ENCODE measurements at places on chromosomes 12 and 14.

DNA sequence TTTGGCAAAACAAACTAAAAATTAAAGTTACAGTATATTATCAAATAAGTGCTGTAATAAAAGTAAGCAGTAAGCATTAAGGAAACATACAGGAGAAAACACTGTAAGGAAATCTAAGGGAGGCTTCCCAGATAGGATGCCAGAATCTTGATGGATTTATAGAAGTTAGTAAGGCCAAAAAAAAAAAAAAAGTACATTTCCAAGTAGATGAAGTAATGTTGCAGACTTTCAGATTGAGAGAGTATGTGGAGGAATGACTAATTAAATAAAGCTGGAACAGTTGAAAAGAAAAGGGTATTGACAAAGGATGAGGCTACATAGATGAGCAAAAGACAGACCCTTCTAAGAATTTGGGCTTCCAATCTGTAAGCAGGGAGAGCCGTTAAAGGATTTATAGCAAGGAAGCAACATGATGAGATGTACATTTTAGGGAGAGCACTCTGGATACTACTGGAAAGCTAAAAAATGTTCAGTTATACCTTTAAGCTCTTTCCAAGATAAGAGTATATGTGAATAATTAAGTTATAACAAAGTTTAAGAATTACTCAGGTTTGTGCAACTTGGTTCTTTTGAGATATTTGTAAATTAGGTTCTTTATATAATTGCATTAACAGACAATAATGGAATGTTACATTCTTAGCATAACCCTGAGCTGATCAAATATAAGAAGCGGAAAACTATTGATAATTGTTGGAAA, 87.5 kb upstream of the MON2 start:
- no peak for DNase-seq

- no peak for DNase-seq
Observed at GRCh38 chr12:113858841-113859386, 107.2 kb downstream of the RBM19 start.

GRCh38 chr12:117363056-117363662, 1.7 kb upstream of the NOS1 start:
- DNase-seq: no peak

DNA sequence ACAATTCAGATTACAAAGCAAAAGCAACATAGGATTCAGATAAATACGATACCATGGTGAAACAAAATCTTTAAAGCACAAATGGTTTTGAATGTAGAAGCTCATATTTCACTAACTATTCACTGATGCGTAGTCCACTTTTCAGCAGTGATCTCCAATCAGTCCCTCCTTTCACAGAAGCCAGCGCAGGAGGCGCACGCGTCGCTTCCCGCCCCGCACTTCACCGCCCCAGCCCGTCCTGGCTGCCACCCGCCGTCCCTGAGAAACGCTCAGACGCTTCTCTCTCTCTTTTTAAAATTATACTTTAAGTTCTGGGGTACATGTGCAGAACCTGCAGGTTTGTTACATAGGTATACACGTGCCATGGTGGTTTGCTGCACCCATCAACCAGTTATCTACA, 19.8 kb upstream of the CHFR start:
- DNase-seq: no peak

DNA sequence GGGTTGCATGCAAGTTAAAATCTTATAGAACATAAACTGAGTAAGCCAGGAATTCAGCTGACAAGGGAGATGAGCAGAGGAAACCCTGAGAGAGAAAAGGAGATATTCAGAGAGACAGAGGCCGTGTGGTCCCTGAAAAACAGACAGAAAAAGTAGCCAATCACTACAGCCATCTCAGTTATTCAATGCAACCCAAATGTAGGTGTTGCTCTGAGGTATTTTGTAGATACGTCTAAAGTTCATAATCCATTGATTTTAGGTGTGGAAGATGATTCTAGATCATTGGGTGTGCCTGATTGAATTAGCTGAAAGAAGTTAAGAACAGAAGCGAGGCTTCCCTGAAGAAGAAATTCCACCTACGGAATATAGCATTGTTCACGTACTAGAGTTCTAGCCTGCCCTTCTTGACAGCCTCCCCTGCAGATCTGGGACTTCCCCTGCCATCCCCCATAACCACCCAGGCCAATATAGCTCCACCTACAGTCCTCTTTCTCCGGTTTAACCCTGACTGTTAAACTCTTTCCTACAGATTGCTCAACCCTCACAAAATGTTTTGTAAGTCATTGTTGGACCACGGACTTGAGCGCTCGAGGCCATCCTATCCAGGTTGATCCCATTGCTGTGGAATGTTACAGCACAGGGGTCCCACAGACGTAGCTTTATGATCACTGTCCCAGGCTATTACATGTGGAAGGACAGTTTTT, 21.7 kb downstream of the AICDA start:
- peak; percentile 52 for DNase-seq

GRCh38 chr12:15522574-15523187, 200.4 kb downstream of the PTPRO start:
- no peak for DNase-seq

GRCh38 chr12:130752692-130753230, 36.7 kb upstream of the RIMBP2 start:
- no peak for DNase-seq

DNA sequence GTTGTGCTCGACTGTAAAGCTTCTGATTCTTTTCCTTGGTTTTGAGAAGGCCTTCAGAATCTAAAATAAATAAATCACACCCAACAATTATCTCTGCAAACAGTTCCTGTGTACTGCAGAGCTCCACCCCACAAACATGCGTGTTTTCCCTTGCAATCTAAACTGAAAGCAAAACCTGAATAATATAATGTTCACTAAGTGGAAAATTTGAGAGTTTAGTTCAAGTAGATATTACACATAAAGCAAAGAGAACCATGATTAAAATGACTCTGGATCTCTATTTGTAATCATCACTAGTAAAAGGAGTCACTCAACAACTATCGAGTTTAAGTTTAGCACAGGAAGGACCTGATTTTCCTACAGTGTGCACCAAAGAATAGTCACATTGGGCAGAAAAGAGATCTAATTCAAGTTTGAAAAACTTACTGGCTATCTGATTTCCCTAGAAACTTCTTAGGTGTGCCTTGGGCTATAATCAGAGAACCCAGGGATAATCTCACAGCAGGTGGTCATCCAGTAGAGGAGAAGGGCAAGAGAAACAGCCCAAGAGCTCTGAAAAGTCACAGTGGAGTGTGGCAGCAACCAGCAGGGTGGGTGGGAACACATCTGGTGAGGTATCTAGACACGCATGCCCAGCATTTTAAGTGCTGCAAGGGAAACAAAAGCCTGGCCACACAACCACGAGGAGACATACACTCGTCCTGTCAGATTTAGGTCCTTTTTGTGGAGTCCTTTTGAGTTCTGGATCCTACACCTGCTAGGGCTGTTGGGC, 25.4 kb downstream of the ATG14 start:
- DNase-seq: no peak

DNA sequence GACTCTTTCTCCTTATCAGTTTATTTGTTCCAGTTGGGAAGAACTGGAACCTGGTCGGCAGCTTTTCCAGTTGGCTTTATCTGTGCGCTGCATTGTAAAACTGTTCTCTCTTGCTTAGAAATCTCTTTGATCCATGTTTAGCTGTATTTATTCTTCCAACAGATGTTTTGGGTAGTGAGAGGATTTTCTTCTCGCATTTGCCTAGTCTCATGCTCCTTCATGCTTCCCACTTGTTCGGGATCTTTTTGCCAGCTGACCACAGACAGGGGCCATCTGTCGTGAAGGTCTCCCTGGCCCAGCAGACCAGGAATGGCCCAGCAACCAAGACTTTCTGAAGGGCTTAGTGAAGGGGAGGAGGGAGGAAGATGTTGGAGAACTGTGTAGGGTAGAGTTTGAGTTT, 21.6 kb downstream of the NTF3 start:
- DNase-seq: no peak

DNA sequence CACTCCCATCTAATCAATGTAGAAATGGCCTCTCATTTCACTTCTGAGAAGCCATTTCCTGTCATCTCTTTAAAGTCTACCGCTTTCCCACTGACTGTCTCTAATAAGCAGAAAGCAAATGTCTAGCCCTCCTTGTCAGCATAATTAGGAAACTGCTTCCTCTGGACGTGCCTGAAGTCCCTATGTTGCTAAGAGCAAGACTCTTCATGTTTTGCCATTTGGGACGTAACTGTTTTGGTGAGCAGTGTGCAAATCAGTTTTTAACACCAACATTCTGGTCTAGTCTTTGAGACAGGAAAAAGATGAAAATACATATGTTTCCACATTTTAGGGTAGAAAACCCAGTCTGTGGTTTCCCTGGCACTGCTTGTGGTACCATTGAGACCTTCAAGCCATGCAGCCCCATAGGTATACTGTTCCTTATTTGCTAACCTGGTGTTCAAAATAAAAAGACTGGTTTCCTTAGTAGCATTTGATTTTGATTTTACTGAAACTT, 22.2 kb downstream of the IFNG start:
- DNase-seq: no peak

- DNase-seq: peak; percentile 44
Observed at GRCh38 chr12:110846615-110847566, at the start of gene CCDC63. Gene CCDC63 (plus strand): TSS chr12:110846987. CDS start chr12:110852955, 5,968 bp downstream.

DNA sequence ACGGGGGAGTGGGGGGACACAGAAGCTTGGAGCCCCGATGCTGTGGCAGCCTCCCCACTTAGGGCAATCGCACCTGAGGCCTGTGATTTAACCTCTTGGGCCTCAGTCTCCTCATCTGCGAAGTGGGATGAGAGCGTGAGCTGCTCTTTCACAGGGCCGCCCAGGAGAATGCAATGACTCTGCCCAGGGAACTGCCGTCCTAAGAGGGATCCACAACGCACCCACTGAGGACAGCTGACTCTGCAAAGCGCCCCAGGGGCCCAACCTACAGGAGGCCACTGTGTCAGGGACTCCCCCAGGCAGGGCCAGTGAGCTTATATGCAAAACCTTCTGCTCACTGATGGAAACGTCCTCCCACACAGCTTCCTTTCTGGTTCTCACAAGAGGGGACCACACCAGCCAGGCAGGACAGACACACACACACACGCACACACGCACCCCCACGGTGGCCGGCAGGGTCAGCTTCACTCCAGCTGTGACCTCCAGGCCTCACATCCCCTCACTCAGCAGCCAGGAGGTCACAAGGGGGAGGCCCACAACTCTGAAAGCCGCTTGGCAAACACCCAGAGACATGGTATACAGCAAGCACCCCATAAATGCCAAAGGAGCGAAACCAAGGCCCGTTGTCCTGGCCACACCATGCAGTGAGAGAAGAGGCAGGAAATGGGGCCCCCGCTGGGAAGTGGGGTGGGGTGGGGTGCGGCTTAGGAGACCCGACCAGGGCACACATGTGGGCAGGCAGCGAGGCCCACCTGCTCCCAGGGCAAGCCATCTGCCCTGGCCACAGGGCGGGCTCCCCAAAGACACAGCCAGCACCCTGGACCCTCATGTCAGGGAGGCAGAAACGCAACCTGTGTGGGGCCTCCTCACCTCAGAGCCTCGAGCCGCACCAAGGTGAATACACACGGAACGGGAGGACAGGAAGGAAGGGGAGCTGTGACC, 73.3 kb downstream of the NCOR2 start:
- DNase-seq: peak; percentile 12

DNA sequence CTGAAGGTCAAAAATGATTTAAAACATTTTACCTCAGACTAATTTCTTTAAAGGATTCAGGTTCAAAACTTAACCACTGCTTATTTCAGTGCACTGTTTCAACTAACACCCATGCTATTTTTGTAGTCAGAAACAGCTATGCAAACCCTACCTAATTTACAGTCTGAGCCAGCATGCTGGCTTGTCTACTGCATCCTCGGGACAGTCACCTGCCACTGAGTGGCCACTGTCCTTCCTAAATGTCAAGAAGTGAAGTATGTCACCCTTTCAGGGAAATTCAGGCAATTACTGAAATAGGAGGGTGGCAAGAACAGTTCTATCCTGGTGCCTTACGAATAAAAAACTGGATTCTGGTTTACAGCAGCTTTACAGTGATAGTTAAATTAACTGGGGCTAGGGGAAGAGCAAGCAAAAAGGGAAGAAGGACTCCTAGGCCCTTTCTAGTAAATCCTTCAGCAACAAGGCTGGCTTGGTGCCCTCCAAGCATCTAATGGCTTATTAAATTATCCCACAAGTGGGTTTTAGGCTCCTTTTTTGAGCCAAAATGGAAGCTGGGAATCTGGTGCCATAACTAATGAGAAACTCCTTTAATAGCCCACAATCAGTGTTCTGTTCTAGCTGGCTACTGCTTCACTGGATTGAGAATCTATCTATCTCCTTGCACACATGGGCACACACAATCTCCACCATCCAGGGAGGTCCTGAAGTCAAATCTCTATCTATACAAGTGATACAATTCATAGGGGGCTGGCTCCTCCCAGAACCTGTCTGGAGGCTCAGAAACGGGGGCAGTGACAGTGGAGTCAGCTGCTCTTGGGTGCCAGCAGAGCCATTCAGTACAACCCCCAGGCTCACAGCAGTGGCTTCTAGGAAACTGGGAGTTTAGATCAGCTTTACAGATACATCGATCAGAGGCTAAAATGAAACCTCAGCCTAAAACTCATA, 43.4 kb downstream of the SH2B3 start:
- no peak for DNase-seq

GRCh38 chr14:34081576-34082136, 130.8 kb upstream of the EGLN3 start:
- no peak for DNase-seq

DNA sequence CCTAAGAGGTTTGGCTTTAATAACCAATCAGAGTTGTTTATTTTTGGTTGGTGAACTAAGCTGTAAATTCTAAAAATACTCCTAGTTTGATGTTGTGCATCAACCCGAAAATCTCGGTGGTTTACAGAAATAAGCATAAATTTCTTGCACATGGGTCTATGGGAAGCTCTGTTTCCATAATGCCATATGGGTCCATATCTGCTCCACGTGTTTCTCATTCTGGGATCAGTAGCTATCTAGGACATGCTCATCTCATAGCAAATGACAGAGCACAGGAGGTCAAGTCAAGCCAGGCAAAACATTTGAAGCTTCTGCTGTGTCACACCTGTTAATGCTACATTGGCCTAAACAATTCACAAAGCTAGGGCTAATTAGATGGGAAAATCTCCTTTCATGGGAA, 23.1 kb downstream of the NUP37 start:
- DNase-seq: no peak

GRCh38 chr12:15880721-15881120, 1.5 kb upstream of the STRAP start:
- no peak for DNase-seq

- DNase-seq: no peak
Observed at GRCh38 chr14:23513005-23513817, 38.4 kb downstream of the ZFHX2 start.

DNA sequence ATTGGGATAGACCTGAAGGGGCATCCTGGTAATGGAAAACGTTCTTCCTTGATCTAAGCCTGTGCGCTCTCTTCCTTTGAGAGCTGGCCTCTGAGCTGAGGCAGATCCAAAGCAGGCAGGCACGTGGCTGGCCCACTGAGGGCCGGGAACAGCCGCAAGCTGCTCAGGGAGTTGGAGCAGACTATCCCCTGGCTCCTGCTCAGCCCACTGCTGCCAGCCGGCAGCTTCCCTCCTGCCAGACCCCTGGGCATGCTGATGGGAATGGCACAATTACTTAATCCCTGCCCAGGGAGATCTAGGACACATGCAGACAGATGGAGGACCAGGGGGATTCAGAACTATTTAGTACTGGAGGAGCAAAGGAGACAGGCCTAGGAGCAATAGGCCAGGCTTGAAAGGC, 14.4 kb downstream of the NEUROD4 start:
- DNase-seq: no peak

Measured in HL-60 (cell line).